ENCODE measurements at places on chromosomes 11 and 22. TPM values are rescaled to one million over a fixed set of nuclear protein-coding genes. Genes with fewer than 3 reads are reported as not detected.

DNA sequence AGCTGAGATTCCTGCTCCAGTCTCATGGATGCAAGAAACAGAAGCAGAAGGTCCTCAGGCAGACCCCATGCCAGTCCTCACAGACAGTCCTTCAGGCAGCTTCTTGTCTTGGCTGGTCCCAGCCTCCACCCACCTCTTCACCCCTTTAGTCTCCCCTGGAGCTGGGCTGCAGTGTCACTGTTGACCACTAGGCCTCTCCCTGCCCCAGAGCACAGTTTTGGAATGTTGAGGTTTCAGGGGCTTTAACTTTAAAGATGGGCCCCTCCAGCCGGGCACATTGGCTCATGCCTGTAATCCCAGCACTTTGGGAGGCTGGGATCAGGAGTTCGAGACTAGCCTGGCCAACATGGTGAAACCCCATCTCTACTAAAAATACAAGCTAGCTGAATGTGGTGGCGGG, 39.5 kb upstream of the GCAT start:
- no peak overlapping the region for H3K27ac ChIP-seq
- H3K36me3 ChIP-seq, result peaks cover 14% of the 10 kb centered on the region
- H3K27me3 ChIP-seq, result no peaks in the 10 kb centered on the region
- H3K4me3 ChIP-seq, result no peak overlapping the region
- no peaks in the 10 kb centered on the region for H3K4me1 ChIP-seq

DNA sequence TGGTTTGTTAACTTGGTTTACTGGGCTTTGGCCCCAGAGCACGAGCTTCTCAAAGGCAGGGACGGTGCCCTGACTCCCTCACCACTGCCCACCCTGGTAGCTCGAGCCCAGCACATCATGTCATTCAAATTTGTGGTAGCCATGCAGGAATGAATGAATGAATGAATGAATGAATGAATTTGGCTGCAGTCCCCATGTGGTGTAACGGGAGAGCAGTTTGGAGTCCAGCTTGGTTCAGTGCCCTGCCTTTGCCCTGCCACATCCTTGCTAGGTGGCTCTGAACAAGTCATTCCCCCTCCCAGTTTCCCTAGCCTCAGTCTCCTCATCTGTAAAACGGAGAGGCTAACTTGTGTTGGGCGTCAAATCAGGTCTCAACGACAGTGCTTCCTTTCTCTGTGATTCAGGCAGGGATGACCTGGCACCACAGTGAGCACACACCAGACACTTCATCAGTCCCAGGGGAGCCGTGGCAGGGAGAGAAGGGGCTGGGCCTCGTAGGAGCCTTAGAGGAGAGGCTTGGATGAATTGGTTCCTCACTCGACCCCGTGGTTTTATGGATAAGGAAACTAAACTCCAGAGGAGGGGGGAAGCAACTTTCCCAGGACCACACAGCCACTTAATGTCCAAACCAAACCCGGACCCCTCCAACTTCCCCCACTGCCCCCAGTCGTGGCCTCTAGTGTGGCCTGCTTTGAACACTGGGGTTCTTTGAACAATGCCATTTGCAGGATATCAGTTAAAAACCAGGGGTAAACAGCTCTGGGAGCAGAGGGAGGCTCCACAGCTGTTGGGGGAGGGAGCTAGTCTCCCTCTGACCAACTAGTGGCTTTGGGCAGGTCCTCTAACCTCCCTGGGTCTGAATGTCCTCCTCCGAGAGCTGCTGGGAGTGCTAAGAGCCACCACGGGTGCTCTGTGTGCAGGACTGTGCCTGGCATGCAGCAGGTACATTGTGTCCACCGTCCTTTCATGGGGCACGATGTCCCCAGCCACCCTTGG, 86.2 kb downstream of the CACNA1I start:
- no peaks in the 10 kb centered on the region for H3K36me3 ChIP-seq
- H3K4me3 ChIP-seq, result no peak overlapping the region
- H3K4me1 ChIP-seq, result peaks cover 44% of the 10 kb centered on the region
- no peak for DNase-seq
- H3K27me3 ChIP-seq, result peaks cover 3% of the 10 kb centered on the region

GRCh38 chr22:19815823-19816290, 38.8 kb downstream of the GNB1L start:
- H3K4me1 ChIP-seq, result peaks cover 4% of the 10 kb centered on the region
- peak; percentile 2 for DNase-seq
- H3K4me3 ChIP-seq, result no peak overlapping the region
- H3K27me3 ChIP-seq, result no peaks in the 10 kb centered on the region
- H3K36me3 ChIP-seq, result no peaks in the 10 kb centered on the region

Gene CTSF
- total RNA-seq, result 3.7 TPM

DNA sequence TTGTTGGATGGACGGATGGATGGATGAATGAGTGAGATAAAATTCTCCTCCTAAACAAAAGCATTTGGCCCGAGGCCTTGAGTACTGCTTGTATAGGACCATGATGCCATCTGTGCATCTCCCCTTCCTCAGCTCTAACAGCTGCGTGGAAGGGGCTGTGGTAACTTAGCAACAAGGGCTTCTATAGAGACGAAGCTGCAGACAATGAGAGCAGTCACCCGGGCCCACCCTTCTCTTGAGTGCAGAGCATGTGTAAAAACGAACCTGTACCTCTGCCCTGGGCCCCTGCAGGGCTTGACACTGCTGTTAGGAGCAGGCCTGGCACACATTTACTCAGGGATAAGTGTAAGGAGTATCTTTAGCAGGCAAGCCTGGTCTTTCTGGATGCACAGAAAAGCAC, 391.5 kb downstream of the CADM1 start:
- no peaks in the 10 kb centered on the region for H3K36me3 ChIP-seq
- no peak overlapping the region for H3K4me3 ChIP-seq
- H3K27me3 ChIP-seq, result peaks cover 3% of the 10 kb centered on the region
- no peaks in the 10 kb centered on the region for H3K4me1 ChIP-seq

DNA sequence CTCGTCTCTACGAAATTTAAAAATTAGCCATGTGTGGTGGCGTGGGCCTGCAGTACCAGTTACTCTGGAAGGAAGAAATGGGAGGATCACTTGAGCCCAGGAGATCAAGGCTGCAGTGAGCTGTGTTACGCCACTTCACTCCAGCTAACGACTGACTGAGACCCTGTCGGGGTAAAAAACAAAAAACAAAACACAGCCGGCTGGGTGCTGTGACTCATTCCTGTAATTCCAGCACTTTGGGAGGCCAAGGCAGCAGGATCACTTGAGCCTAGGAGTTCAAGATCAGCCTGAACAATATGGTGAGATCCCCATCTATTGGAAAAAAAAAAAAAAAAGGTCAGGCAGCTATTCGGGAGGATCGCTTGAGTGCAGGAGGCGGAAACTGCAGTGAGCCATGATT, 2.4 kb downstream of the PAFAH1B2 start:
- DNase-seq, result no peak
- H3K27ac ChIP-seq, result no peak overlapping the region
- H3K4me1 ChIP-seq, result peaks cover 51% of the 10 kb centered on the region
- peak overlapping the region; percentile 96 for H3K4me3 ChIP-seq
- peaks cover 4% of the 10 kb centered on the region for H3K27me3 ChIP-seq
- peaks cover 49% of the 10 kb centered on the region for H3K36me3 ChIP-seq

Gene CTNND1
- 4.5 TPM for total RNA-seq

DNA sequence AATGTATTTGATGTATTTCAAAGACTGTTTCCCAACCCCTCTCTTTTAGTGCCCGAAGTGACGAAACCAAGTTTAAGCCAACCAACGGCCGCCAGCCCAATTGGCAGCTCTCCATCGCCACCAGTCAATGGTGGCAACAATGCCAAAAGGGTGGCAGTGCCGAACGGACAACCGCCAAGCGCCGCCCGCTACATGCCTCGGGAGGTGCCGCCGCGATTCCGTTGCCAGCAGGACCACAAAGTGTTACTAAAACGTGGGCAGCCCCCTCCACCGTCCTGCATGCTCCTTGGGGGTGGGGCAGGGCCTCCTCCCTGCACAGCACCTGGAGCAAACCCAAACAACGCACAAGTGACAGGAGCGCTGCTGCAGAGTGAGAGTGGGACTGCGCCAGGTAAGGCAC, 84.1 kb downstream of the TNRC6B start:
- peaks cover 71% of the 10 kb centered on the region for H3K4me1 ChIP-seq
- no peak for DNase-seq
- H3K27me3 ChIP-seq, result no peaks in the 10 kb centered on the region
- no peak overlapping the region for H3K27ac ChIP-seq
